ENCODE measurements at places on chromosomes 2 and 18.

- DNase-seq, result no peak
Measured at GRCh38 chr2:225416616-225417367, 17.3 kb downstream of the NYAP2 start.

DNA sequence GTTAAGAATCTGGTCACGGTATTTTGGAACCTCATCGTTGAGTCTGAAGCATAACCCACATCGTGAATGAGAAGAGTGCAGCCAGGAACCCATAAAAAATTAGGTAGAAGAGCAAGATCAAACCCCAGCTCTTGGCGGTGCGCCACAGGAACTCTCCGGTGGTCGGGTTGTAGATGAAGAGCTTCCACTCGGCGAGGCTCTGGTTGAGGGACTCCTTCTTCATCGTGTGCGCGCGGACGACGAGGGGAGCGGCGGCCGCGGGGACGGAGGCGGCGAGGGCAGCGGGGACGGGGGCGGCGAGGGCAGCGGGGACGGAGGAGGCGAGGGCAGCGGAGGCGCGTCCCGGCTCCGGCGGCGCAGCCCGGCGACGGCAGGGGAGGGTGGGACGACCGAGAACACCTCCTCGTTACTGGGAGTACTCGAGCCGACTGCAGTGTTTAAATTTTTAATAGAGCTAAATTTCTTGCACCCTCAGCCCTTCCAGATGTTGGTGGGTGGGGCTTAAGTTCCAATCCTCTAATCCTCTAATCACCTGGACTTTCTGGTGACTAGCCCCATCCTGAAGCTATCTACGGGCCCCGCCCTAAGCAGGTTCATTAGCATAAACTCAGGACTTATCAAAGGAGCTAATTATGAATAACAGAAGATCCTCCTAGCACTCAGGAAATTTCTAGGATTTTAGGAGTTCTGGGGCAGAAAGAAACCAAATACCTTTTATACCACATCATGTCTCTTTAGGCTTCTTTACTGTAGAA is 20.4 kb upstream of the PAPOLG start:
- no peak for DNase-seq

- no peak for DNase-seq
Measured at GRCh38 chr2:12207491-12207890, 461.1 kb downstream of the LPIN1 start.

GRCh38 chr2:195445639-195446038 is 211.4 kb upstream of the SLC39A10 start:
- DNase-seq, result no peak

DNA sequence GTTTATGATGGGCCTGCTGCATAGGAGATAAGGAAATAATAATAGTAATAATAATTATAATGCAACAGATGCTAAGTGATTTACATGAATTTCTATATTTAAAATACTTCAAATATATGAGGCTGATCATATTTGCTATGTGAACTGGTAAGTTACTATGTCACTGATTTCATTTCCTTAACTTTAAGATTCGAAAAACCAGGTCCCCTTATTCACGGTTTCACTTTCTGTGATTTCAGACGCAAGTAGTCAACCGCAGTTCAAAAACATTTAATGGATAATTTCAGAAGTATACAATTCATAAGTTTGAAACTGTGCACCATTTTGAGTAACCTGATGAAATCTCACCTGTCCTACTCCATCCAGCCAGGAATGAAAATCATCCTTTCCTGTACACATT is 1697.1 kb upstream of the LRRTM1 start:
- no peak for DNase-seq

DNA sequence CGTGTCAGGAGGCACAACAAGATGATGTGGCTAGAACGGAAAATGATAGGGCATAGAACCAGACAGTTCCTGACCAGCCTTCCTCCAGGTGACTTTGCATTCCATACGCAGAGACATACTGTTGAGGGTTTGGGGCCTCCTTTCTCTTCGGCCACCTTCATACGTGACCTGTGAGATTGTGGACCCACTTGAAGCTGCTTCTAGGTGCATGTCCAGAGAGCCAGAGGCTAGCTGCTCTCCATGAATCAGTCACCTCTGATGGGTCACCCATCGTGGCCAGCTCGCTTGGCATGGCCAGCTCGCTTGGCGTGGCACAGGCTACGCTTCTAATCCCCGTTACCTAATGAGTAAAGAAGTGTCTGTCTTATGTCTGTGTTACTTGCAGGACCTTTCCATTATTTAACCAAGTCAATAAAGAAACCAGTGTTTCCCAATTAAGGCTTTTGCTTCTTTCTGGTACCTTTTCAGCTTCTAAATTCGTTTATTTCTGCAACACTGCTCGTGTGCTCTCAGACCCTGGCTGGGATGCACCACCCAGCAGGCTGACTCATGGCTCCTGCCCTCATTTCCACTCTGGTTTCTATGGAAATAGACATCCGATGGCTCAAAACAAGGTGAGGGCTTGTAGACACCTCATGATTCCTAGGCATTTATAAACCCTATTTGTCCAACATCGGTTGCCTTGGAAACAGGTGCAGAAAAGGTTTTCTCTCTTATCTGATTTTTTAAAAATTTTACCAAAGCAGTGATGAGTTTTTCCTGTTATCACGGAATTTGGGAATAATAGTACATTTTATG is 86.7 kb upstream of the B3GNT7 start:
- DNase-seq, result no peak

Measured in sigmoid colon (tissue), 7 donors.